Stimulated activated naive CD4-positive, alpha-beta T cell treated with Interleukin-2 at 50 U/mL for 16 hours (primary cell): ENCODE measurements at places on chromosomes 12 and 14.

DNA sequence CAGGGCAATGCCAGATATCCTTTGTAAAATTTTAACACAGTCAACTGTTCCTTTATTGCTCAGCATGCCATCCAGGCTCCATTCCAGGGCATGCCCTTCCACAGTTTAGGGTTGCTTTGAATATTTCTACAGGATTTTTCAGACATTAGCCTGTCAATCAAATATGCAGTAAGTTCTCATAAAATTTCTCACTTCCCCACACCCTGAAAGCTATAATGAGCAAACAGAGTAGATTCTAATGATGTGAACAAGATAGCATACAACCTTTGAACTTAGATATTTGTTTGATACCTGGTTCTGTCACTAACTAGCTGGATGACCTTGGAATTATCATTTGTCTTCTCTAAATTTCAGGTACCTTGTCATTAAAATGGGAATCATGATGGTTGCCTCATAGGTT, 251.2 kb downstream of the SYT1 start:
- no peak for DNase-seq

- DNase-seq: peak; percentile 33
These were observed 25.4 kb downstream of the BCL11B start for GRCh38 chr14:99246536-99247097.

DNA sequence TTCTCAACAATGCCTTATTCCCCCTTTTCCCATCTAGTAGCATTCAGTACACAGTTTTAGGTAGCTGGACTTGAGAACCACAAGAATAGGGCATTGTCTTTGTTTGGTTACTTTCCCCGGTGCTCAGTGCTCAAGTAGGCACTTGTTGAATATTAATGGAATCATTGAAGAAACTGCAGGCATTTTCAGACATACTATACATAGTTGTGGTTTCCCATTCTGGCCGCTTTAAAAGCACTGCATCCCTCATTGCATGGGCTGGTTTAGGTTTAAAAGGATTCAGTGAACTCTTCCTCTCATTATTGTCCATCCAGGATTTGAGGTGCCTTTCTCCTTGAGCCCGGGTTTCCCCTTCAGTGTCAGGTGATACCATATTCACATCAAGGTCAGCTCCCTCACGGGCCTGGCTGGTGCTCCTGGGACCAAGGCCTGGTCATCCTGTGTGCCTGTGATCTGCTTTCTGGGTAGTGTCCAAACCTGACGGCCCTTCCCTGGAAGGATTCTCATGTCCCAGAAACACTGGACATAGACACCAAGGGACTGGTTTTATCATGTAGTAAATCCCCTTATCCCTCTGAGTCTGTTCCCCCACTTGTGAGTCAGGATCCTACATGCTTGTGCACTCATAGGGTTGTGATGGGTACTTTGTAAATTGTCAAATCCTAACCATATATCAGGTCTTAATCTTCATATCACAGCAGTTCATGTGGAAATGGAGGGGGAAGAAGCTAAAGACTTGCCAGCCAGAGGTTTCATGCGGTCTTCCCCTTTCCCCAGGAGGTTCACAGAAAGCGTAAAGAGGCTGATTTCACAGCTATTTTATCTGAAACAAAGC, 7.4 kb downstream of the TCP11L2 start:
- no peak for DNase-seq

GRCh38 chr12:55729819-55730818, 1.3 kb upstream of the CD63 start:
- no peak for DNase-seq

DNA sequence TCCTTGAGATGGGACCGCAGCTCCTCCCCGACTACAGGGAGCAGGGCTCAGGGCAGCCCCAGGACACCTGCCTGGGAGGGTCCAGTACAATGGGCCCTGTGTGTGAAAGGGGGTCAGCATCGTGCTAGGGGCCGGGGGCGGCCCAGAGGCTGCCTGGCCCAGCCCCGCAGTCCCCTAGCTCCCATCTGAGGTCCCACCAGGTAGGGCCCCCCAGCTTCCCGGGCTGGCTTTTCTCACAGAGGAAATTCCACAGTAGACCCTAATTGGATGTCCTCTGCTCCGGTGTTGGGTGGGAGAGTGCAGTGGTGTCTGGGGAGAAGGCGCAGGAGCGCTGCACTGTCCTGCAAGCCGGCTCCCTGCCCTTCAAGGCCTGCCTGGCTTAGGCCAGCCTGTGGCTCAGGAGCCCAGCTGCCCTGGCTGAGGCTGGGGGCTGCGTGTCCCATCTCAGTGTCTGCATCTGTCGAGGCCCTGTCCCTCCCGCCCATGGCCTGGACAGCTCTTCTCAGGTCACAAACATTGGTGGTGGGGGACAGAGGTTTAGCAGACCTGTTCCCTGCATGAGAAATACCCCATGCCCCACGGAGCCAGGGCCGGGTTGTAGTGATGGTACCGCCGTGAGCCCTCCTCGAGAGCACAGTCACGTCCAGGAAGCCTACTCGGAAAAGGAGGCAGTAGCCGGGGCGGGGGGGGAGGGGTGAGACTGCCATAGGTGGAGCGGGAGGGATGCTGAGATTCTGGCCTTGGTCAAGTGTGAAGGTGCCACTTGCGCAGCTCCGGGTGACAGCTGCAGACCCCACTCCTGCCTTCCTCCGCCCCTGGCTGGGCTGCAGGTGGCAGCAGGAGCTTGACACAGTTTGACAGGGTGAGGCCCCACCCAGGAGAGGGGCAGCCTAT, 11.6 kb downstream of the HIP1R start:
- no peak for DNase-seq

DNA sequence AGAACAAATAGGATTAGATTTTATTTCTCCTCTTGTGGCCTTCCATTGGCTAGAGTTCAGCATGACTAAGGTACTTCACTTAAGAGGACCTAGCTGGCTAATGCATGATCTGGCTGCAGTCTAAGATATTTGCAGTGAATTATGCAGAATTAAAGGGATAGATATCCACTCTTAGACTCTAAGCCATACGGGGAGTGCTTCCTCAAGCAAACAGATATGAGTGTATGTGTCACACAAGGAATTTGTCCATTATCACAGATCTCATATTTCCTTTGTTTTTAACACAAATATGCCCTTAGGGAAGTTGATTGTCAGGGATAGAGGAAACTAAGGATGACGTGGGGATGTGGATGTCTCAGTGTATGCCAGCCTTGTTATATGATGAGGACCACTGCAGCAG, 88.1 kb upstream of the DHRS4 start:
- DNase-seq: no peak

- DNase-seq: no peak
These were observed 12.8 kb downstream of the ZFHX2 start for GRCh38 chr14:23538785-23539184.

- DNase-seq: no peak
These were observed 106.4 kb upstream of the TBX5 start for GRCh38 chr12:114512351-114512750.

- DNase-seq: no peak
These were observed 4.9 kb downstream of the RFLNA start for GRCh38 chr12:124299628-124300388.

- no peak for DNase-seq
These were observed 368.6 kb downstream of the DAD1 start for GRCh38 chr14:22220427-22220826.

- DNase-seq: no peak
These were observed at the start of gene P3H3 for GRCh38 chr12:6827982-6828780. Gene P3H3 (plus strand): TSS chr12:6828407. CDS start chr12:6828441, 34 bp downstream.

GRCh38 chr12:49708851-49709250, 1.6 kb upstream of the FMNL3 start:
- no peak for DNase-seq

DNA sequence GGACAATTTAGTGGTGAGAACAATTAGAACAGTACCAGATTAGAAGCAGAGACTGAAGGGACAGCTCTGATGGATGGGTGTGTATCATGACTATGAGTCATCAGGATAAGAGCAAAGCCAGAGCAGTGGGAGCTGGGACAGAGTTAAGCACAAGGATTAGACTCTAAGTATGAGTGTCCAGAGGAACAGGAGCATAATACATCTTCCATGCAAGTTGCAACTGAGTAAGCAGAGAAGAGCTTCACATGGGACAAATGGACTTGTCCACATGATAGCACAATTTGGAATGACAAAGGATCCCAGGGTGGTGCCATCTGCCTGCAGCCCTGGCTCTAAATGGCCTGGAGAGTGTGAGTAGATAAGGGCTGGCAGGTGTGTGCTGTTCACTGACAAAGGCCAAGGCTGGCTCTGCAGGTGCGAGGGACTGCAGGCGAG, 226.4 kb upstream of the CAND1 start:
- no peak for DNase-seq
